DMS153 (cell line): ENCODE measurements at places on chromosomes 1 and 21.

GRCh38 chr1:98766255-98766654 lies 104.7 kb downstream of the SNX7 start:
- DNase-seq, result no peak

DNA sequence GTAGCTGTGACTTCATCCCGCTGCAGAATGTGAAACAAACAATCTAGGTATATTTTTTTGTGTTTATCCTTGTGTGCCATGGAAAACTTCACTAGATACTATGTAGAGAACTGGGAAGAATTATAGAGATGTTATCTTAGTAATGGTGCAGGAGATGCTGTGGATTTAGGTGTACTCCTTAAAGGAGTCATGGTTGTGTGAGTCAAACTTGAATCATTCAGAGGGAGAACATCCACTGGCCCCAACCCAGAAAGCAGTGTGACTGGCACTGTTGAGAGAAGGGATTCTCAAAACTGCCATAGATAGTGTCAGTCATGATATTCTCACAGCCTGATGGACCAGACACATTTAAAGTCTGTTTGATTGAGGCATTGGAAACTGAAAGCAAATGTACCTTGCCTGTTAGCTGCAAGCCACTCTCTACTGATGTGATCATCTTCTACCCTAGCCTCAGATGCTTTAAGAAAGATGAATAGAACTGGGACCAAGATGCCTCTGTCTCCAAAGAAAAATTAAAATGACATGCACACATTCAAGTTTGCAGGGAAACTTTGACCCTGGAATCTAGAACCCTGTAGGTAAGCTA lies 754.6 kb downstream of the MRPL39 start:
- no peak for DNase-seq

GRCh38 chr1:15046487-15047165 lies 106.9 kb upstream of the TMEM51 start:
- DNase-seq, result no peak

- no peak for DNase-seq
Measured at GRCh38 chr1:217138173-217138765, 415.0 kb upstream of the ESRRG start.

DNA sequence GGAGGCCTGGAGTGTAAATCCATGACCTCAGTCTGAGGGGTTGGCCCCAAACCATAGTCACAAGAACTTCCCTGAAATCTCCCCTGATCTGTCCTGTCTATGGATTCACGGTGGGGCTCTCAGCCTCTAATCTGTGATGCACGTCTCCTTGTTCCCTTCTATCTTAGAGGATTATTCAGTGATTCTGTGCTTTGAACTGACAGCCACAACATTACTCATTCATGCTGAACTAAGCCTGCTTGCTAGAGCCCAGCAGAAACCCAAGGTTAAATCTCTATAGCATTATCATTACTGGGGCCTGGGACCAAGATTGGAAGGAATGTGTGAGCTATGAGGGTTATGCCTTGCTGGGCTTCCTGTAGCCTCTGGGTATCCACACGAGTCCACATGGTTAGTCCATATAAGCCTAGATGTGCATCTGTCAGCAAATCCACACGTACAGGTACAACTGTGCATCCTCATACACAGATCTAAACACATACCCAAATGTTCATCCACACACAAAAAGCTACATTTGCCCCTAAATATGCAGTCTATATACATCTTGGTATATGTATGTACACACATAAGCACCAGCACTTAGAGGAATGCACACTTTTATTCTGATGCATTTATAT lies 22.4 kb upstream of the MAGOH start:
- no peak for DNase-seq

DNA sequence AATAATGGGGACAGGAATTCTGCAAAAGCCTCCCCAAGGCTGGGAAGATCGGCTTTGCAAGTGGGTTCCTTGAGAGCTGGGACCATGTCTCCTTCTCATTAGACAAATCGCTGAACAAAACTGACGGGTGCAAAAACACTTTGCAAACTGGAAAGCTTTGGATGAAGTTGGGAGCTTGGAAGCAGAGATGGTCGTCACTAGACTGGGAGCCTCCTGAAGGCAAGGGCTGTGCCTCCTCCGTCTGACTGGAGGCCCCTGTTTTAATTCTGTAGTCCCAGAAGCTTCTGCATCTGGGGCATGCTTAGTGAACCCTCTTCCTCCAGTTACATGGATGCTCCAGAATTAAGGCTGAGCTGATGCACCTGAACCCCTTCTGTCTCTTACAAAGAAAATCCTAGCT lies 82.3 kb upstream of the IFFO2 start:
- no peak for DNase-seq

DNA sequence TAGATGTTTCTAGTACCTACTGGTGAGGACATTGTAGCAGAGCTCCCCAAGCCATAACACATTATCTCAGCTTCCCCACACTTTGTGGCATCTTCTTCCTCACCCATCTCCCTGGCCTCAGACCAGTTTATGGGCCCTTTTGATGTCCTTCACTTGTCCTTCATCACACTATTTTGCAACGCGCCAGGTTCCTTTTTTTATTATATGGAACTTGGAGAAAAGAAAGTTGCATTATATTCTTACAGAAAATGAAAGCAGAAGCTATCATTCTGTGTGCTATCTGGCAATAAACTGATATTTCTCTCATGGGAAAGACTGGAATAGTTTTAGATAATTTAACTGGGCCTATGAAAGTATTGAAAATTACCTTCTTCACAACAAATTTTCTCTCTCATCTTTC lies 196.9 kb upstream of the ETV3 start:
- DNase-seq, result no peak

GRCh38 chr1:20496241-20496661 lies 10.2 kb upstream of the CAMK2N1 start:
- DNase-seq, result no peak

- no peak for DNase-seq
Measured at GRCh38 chr1:11842154-11843041, 5.2 kb downstream of the NPPA start.

DNA sequence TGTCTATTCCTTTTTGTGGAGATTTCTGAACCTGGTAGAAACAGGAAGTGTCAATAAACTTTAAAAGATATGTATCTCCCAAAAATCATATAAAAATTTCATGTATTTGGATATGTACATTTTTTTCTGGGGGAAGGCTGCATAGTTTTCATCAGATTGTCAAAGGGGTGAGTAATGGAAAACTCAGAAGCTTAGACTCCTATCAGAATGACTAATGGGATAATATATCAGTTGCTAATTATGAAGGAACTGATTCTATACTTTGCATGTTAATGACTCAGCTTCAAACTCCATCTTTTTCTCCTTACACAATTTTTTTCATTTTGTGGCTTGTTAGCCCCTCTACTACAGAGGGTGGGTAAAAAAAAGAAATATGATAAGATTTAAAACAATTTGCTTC lies 55.9 kb downstream of the GON4L start:
- DNase-seq, result no peak

DNA sequence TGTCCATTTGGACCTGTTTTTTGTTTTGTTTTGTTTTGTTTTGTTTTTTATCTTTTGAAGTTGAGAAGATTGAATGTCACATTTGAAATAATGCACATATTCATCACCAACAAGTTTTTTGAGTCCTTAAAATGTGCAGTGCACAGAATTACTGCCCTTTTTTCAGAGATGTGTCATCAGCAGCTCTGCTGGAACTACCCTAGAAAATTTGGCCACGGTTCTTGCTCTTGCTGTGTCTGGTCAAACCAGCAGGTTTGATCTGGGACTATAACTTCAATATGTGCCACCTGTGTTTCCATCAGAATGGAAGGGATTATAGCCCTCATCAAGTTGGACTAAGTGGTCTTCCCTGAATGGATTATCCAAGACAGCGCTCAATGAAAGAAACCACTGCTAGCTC lies 24.1 kb upstream of the CNN3 start:
- DNase-seq, result no peak

DNA sequence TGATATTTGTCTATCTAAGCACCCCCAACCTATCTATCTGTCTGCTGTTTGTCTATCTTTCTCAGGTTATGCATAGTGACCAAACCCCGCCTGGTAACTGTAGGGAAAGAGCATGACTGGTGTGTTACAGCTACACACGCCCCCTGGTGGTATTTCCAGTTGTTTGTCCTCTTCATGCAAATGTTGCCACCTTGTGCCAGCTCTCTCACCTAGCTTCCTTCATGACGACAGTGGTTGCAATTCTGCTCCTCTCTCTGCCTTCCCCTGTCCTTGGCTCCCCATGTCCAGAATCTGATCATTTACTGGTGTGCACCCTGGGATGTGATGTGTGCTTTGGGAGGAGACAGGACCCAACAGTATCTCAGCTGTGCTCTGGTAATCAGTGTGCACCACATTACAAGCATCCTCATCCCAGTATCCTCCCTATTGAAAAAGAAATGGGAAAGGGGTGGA lies 8.1 kb upstream of the INKA2 start:
- DNase-seq, result peak; percentile 50

GRCh38 chr1:195472291-195472690 lies 1135.9 kb downstream of the KCNT2 start:
- no peak for DNase-seq

GRCh38 chr1:236425031-236425663 lies 31.1 kb downstream of the EDARADD start:
- no peak for DNase-seq

DNA sequence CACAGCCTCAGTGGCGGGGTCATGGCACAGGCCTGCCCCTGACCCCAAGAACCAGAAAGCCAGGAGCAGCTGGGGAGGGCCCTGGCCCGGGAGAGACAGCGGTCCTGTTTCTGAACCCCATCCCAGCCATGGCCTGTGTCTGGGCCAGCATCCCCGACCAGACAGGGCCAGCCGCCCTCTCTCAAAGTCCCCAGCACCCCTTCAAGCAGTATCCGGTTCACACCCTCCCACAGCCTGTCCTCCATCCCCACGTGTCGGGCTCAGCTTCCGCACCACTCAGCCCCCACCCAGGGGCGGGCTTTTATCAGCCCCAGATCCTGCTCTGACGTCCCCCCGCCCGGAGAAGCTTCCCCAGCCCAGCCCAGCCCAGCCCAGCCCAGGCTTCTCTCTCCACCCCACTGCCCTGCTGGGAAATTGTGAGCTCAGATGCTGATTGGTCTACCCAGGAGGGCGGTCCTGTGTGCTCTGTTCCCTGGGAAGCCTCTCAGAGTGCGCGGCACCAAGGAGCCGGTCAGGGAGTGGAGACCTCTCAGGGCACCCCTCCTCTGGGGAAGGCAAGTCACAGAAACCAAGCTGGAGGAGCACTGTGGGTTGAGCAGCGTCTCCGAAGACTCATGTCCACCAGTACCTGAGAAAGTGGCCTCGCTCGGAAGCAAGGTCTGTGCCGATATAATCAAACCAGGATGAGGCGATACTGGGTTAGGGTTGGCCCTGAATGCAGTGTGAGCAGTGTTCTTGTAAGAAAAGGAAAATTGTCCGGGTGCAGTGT lies 4.7 kb upstream of the FAAP20 start:
- peak; percentile 84 for DNase-seq

DNA sequence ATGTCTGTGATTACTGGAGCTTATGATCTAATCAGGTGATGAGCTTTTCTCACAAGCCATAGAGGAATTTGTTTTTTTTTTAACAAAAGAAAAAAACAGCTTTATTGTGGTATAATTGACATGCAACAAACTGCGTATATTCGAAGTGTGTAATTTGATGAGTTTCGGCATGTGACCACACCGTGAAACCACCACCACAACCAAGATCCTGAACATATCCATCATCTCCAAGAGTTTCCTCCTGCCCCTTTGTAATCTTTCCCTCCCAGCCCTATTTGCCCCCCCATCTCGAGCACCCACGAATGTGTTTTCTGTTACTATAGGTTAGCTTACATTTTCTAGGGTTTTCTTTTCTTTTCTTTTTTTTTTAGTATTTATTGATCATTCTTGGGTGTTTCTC lies 4.7 kb downstream of the PGBD2 start:
- DNase-seq, result no peak

- DNase-seq, result no peak
Measured at GRCh38 chr1:38059635-38060250, 13.2 kb upstream of the POU3F1 start.

DNA sequence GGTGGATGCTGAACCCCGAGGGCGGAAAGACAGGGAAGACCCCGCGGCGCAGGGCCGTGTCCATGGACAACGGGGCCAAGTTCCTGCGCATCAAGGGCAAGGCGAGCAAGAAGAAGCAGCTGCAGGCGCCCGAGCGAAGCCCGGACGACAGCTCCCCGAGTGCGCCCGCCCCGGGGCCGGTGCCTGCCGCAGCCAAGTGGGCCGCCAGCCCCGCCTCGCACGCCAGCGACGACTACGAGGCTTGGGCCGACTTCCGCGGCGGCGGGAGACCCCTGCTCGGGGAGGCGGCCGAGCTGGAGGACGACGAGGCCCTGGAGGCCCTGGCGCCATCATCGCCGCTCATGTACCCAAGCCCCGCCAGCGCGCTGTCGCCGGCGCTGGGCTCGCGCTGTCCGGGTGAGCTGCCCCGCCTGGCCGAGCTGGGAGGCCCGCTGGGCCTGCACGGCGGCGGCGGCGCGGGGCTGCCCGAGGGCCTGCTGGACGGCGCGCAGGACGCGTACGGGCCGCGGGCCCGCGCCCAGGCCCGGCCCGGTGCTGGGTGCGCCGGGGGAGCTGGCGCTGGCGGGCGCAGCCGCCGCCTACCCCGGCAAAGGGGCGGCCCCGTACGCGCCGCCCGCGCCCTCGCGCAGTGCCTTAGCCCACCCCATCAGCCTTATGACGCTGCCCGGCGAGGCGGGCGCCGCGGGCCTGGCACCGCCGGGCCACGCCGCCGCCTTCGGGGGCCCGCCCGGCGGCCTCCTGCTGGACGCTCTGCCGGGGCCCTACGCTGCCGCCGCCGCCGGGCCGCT lies 20.7 kb downstream of the FOXO6 start:
- DNase-seq, result no peak

DNA sequence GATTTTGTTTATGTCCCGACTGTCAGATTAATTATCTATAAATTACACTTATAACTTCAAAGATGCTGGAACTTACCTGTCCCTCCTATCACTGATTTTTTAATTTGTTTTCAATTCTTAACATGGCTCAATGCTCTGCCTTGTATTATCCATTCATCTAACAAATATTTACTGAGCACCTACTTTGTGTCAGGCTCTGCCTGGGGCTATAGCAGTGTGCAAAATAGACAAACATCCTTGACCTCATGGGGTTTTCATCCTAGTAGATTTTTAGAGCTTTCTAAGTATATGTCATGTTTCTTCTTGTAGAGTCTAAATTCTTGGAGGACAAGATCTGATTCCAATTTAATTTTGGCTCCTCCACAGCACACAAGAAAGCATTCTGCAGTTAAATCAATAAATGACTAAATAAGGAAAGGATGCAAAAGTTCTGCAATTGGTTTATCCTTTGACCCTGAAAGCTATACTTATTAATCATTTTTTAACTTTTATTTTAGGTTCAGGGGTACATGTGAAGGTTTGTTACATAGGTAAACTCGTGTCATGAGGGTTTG lies 10.8 kb upstream of the SMYD2 start:
- DNase-seq, result no peak

- DNase-seq, result no peak
Measured at GRCh38 chr1:170932236-170932635, 3.1 kb upstream of the MROH9 start.
